ENCODE measurements at places on chromosomes 7 and 10.

DNA sequence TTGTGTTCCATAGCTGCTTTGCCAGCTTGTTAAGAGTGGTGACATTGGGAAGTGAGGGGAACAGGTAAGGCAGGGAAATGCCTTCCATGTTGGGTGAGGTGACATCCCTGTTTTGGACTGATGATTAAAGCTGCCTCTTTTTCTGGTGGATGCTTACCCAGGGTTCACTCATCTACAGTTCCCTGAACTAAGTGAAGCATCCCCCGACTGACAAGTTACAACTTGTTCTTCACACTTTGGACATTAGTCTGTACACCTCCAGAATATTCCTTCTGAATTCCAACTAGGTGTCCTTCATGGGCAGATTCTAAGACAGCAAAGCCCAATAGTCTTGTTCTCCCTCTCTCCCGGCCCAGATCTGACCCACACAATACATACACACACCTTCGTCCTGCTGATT lies 63.4 kb downstream of the HDAC9 start:
- no peak for DNase-seq

- no peak for DNase-seq
Measured at GRCh38 chr7:5455581-5456219, 32.1 kb upstream of the TNRC18 start.

DNA sequence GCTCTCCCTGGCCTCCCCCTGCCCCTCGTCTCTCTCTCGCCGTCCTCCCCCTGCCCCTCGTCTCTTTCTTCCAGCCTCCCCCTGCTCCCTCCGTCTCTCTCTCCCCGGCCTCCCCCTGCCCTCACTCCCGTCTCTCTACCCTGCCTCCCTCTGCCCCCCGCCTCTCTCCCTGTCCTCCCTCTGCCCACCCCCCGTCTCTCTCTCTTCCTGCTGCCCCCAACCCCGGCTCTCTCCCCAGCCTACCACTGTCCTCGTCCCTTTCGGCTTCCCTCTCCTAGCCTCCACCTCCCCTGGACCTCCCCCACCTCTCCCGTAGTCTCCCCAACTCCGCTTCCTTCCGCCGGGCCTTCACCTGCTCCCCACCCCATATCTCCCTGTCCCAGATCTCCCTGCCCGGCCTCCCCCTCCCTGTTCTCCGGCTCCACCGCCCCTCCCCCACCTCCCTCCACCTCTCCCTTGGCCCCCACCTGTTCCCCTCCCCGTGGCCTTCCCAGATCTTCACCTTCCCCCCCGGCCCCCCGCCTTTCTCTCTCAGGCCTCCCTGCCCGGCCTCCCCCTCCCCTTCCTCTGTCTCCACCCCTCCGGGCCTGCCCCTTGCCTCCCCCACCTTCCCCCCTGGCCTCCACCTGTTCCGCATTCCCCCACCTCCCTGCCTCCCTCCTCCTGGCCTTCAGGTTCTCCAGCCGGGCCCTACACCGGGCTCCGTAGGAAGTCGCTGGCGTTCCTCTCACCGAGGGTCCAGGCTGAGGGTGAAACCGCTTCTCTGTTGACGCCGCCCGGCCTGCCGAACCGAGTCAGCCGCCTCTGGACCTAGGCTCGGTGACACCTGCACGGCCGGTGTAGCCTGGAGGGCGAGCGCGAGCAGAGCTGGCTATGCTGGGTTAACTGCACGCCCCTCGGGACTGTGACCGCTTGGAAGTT lies 1.2 kb downstream of the GET4 start:
- DNase-seq: peak; percentile 87

DNA sequence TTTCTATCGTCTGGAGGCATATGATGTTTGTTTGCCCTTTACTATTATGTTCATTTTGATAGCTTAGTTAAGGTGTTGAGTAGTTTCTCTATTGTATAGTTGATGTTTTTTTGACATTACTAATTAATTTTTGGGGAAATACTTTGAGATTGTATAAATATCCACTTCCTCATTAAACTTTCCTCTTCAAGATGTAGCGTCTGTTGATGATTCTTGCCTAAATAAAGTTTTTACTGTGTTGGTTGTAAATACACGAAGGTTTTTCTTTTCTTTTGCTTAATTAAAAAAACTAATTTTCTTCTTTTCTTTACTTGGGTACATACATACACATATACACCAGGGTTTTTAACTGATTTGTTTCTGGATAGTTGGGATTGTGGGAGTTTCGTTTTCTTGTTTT lies 8.5 kb downstream of the KMT2E start:
- DNase-seq: no peak

DNA sequence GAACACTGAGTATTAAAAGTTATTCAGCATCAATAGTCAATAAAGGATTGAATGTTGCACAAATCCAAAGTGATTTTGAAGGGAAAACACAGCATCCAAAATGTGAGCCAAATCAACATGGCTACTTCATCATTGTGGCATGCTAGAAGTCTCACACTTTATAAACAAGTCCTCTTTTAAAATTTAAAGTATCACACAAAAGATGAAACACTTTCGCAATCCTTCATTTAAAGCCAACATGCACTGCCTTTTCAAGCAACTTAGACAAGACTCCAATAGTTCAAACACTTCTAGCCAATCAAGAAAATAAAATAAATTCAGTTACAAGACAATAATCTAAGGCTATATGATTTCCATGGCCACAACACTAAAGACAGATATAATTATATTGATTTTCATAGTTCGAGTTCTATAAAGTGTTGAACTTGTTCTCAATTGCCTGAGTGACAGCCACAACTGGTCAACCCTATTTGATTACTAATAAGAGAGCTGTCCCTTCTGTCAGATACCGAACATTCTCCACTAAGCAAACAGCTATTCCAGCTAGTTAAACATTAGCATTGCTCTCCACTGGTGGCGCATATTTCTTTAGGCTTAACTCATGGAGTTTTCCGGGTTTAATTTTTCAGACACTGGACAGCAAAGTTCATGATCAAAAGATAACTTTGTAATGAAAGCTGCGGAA lies 8.3 kb downstream of the EBF3 start:
- peak; percentile 61 for DNase-seq

DNA sequence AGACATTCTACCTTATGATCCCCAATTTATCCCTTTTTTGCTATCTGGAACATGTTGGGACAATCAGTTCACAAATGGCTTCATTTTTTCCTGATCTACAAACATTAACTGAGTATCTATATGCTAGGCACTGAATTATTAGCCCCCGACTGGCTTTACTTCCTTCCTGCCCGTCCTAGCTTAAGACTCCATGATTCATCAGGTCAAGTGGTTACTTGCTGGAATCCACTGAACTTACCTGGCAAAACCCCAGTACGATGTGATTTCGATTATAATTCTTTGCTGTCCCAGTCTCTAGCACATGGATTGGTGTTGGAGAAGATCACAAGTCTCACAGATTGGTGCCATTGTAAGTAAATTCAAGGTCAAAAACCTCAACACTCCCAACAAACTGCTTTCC lies 77.1 kb downstream of the ORC5 start:
- DNase-seq: no peak

DNA sequence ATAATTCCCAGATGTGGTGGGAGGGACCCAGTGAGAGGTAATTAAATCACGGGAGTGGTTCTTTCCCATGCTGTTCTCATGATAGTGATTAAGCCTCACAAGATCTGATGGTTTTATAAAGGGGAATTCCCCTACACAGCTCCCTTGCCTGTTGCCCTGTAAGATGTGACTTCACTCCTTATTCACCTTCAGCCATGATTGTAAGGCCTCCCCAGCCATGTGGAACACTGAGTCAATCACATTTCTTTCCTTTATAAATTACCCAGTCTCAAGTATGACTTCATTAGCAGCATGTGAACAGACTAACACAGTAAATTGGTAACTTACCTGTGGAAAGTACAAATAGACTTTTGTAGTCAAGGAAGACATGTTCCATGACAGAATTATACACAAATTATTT lies 55.2 kb downstream of the ZNF716 start:
- DNase-seq: no peak

DNA sequence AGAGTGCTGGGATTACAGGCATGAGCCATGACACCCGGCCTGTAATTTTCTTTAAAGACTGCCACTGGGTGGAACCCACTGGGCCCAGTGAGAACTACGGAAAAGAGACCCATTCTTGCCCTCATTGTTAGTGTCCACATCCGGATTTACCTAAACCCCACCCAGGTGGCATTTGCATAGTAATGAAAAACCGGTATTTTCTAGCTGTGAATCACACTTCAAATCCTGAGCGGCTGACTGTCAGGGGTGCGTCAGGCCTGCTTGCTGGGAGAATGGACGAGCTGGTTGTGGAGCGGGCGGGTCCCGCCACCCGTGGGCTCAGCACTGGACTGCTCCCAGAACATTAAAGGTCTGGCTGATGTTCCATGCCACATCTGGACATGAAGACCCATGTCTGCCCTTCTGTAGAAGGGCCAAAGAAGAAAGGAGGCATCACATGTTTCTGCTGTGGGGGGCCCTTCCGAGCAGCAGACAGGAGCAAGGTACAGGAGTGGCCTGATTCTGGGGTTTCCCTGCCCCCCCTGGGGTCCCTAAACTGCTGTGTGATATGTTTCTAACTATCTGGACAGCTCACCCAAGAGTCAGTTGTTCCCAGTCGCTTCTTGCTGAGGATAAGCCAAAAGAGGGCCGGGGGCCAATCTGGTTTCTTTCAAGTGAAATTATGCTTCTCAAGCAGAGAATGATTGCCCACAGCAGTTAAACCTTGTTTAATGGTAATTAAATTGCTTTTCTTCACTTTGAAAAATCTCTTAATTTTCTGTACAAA lies 46.4 kb downstream of the KIAA1217 start:
- DNase-seq: no peak

GRCh38 chr10:70440296-70441160 lies 953 bp downstream of the NODAL start:
- no peak for DNase-seq

DNA sequence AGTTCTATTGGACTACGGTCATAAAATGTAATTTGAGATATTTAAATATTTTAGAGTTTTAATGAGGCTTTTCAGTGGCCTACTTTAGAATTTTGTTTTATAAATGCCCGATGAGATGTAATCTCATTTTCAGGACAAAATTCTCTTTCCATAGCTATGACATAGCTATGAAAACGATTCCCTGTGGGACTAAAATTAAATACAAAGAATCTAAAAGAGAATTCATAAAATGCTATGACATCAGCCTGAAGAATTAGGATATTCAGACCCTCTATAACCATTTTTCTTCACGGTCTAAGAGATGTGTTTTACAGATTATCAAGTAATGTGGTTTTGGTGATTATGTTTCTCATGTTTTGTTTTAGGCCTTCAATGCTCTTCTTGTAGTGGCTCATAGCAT lies 48.2 kb upstream of the ODAD2 start:
- DNase-seq: no peak

DNA sequence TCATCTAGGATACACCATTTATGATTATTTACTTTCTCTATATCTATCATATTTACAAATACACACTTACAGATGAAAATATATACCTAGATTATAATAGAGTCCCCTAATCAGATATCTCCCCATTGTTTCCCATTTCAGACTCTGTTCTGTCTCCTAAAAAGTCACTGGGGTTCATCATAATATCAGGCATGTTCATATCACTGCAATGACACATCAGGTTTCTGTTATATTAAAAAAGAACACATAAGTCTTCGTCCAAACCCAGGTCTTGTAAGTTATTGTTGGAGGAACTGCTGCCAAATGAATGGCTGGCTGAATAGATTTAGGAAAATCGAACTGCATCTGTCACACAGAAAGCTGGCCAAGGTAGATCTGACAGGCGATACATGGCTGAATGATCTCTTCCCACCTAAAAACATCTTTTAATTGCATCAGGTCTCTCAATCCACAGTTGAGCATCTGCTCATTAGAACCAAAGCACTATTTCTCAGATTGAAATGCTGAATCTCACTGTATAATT lies 178.7 kb downstream of the CACNA2D1 start:
- no peak for DNase-seq

- no peak for DNase-seq
Measured at GRCh38 chr7:13108061-13108460, 420.6 kb downstream of the ARL4A start.

DNA sequence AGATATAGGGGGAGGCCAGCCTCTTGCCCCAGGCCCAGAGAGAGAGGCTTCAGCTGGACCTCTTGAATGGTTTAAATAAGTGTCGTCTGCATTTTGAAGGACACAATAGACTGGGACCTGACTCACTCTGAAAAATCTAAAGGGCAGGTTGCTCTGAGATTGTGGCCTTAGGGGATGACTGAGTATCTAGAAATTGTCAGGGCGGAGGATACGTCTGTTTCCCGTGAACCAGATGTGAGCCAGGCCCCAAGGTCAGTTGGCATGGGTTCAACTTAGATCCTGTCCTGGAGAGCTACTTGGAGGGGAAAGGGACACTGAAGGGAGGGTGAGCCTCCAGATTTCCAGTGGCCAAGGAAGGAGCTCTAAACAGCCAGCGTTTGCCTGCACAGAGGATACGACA lies 110.2 kb downstream of the CHN2 start:
- DNase-seq: no peak

- peak; percentile 90 for DNase-seq
Measured at GRCh38 chr7:11212080-11212711, 238.5 kb downstream of the PHF14 start.

DNA sequence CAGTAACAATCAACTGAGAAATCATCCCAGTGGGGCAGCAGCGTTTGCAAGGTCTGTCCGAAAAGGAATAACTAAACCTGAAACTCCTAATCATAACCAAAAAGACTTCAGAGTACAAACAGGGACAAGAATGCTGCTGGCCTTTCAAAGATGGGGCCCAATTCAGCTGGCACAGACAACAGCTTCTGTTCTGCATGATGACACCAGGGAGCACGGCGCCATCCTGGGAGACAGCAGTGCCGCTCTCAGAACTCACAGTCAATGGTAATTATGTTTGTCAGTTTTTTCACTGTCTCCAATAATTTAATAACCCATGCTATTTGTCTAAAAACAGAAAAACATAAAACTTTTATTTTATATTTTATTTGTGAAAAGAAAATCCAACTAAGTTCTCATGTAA lies 90.0 kb downstream of the LARP4B start:
- DNase-seq: no peak

DNA sequence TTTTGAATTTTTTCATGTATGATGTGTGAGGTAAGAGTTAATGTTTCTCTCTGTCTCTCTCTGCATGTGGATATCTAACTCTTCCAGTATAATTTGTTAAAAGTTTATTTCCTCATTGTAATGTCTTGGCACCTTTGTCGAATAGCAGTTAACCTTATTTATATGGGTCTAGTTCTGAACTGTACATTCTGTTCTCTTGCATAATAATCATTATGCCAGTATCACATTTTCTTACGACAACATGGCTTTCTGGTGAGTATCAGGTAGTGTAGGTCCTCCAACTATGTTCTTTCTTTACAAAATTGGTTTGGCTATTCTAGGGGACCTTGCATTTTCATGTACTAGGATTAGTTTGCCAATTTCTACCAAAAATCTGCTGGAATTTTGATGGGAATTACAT lies 337.0 kb upstream of the FZD8 start:
- DNase-seq: no peak

All from T47D (cell line).